ENCODE measurements at places on chromosomes 13 and 19.

DNA sequence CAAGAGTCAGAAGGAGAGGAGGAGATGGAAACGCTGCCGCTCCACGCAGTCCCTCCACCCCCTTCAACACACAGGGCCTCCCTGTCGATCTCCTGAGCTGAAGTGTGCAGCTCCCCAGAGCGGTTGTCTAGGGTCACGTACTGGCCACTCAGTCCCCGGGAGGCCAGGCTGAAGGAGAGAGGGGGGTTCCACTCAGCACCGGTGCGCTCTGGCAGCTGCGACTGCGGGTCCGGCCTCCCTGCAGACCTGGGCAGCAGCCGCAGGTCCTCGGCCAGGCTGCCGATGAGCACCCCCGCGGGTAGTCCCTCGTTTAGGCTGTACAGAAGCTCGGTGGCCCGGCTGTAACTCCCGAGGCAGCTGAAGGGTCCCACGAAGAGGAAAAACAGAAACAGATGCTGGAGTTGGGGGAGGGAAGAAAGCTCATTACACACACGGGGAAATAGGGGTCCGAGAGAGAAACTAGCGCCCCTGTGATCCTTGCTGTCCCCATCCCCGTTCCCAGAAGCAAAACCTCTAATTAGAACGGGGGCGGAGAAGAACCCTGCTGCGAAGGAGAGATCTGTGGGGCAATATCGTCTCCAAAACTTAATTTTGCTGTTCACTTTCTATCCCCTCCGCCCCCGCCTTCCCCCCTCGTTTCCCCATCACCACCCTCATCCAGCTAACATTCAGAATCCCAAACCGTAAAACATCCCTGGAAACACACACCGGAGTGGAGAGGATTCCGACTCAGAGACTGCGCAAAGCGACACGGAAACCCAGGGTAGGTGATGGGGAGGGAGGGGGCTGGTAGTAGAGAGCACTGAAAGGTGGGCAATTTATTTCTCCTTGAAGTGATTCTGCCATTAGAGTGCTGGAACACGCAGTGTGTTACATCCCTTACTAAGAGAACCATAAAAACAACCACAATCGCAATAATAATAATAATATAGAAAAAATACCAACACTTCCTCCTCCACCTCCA lies 1.8 kb downstream of the PCDH20 start:
- no peak for DNase-seq

DNA sequence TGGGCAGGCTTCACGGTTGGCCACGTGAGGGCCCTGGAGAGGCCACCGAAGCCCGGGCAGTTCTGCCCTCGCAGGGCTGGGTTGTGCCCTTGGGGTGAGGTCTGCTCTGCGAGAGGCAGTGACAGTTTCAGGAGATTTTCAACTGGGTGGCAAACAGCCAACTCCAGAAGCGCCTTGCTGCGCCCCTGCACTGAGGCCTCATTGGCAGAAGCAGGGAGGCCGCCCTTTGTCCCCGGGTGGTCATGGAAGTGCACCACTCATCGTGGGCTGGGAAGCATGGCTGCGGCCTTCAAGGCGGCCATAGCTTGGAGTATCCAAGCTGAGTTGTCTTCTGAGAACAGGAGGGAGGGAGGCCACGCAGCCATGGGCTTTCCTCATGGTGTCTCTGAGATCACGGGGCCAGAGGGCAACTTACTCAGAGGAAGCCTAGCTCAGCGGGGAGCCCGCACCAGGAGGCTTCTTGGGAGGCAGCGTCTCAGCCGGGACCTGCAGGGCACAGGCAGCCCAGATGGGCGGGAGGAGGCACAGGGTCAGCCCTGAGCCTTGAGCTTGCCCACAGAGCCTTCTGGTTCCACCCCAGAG lies 14.8 kb downstream of the PLEKHJ1 start:
- DNase-seq = no peak

- no peak for DNase-seq
Measured at GRCh38 chr13:47480951-47481350, 520.1 kb downstream of the SUCLA2 start.

- no peak for DNase-seq
Measured at GRCh38 chr13:76380446-76381065, 505.6 kb downstream of the KCTD12 start.

DNA sequence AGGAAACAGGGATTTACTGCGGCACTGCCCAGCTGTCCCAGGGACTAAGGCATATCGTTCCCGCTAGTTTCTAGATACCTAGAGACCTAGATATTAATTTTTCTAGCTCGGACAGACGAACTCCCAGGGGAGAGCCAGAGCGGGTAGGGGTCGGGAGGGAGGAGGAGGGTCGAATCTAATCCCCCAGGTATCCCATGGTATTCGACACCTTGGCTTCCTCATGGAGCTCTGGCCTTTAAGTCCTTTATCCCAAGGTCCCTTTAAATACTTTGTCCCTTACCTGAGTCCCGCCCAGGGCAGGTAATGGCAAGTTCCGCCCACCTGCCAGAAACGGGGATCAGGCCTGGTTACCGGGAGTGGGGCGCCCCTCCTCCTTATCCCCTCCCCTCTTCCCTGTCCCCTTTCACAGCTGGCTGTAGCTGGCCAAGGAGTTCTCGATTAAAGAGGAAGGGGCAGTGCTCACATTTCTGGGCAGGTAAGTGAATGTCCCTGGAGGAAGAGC lies at the start of gene PRRG2:
Gene PRRG2, plus strand, starts transcription at position 310 of the 502 bp plus-strand sequence. CDS start 1,904 bp downstream, outside the sequence.
- DNase-seq = no peak

GRCh38 chr13:91196958-91197357 lies 150.5 kb upstream of the MIR17HG start:
- no peak for DNase-seq

- no peak for DNase-seq
Measured at GRCh38 chr13:66675620-66676019, 554.5 kb downstream of the PCDH9 start.

- no peak for DNase-seq
Measured at GRCh38 chr19:15241259-15241910, 9.1 kb upstream of the EPHX3 start.

DNA sequence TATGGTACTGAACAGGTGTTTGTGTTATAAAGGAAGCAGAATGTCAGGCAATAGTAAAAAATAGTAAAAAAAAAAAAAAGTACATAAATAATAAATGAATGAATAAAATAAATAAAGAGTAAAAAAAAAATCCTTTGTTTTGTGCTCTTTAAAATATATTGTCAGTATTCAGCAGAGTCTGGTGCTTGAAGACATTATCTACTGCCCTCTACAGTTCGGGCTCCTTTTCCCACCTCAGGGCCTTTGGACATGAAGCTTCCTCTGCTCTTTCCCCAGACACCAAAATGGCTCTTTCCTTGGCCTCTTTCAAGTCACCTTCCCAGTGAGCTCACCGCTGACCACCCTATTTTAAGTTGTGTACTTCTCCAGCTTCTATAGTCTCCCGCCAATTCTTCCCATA lies 137.5 kb downstream of the TNFRSF19 start:
- DNase-seq = no peak
